Activated naive CD4-positive, alpha-beta T cell treated with anti-CD3 and anti-CD28 coated beads, Interleukin-2, amount 50 U/mL, for 72 hours (primary cell): ENCODE measurements at places on chromosomes 6 and 20.

DNA sequence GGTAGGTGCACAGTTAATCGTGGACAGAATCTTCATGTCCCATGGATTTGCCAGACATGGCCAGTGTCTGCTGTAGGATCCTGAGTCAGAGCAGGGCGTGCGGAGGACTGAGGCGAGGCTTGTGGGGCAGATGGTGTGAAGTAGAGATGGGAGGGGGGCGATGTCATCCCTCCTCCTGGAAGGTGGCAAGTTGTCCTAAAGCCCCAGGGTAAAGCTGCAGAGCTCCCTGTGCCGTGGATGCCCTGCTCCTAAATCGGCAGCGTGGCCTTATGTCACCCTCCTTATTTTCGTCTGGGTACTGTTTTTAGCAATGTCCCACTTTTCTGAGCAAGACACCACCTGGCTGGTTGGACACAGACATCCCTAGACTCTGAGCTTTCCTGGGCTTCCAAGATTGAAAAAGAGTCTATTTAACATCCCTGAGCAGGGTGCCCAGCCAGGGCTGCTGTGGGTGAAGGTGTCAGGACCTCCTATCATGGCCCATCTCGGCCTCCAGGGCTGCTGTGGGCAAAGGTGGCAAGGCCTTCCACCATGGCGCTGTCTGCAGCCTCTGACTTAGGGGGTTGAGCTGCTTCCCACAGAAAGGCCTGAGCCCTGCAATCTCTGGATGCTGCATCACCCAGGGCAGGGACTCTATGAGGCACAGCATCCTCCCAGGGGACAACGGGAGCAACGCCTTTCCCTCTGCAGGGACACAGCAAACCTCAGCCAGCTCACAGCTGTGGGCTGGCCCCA, 145.4 kb downstream of the TTLL2 start:
- DNase-seq: no peak

- no peak for DNase-seq
Measured at GRCh38 chr6:33933101-33933500, 129.3 kb upstream of the MLN start.

GRCh38 chr6:160395187-160395586, 47.0 kb downstream of the SLC22A3 start:
- DNase-seq: no peak

DNA sequence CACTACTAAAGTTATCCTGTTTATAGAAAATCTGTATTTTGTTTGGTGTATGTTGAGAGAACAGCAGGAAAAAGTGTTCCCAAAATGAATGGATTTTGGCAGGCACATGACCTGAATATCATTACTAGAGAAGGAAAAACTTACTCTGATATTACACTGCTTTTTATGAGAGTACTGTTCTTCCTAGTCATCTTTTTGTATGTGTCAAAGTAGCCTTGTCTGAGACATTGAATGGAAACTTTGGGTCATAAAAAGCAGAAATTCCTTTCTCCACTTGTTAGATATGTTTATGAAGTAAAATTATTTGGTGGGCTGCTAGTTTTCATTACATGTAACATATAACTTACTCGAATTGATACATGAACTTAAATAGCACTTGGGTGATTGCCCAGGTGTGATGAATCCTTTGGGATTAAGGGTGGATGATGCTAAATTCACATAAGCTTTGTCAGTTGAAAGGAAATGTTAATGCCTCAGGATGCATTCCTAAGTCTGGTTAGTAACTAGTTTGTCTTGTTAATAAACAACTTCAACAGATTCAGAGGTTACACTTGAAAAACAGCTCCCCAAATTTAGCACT, 206.7 kb downstream of the CENPW start:
- no peak for DNase-seq

DNA sequence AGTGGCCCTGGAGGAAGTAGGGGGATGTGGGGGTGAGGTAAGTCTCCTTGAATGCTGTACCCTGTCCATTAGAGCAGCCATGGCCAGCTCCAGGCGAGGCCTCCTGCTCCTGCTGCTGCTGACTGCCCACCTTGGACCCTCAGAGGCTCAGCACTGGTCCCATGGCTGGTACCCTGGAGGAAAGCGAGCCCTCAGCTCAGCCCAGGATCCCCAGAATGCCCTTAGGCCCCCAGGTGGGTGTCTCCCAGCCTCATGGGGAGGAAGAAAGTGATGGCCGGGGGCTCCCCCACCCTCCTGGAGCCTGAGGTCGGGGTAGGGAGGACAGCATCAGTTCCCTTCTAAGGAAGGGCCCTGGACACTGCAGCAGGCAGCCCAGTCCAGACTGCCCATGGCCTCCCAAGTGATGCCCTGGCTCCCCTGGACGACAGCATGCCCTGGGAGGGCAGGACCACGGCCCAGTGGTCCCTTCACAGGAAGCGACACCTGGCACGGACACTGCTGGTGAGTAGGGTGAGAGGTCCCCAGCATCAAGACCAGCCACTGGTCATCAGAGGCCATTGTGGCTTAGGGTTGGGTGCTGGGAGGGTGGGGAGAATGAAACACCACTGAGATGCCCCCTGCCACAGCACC, 1.0 kb downstream of the GNRH2 start:
- no peak for DNase-seq

GRCh38 chr20:36060676-36061075, 92.3 kb downstream of the CNBD2 start:
- DNase-seq: no peak
